Right kidney (tissue), 9 donors: ENCODE measurements at places on chromosomes 5 and 9.
A peak's percentile ranks its signal among the peaks of the same experiment; 100 is the strongest.

- no peak for DNase-seq
These were observed 48.7 kb downstream of the RICTOR start for GRCh38 chr5:39025456-39025855.

- DNase-seq = no peak
These were observed 16.8 kb downstream of the TNFSF15 start for GRCh38 chr9:114789006-114789405.

- no peak for DNase-seq
These were observed 33.1 kb downstream of the ANKRD33B start for GRCh38 chr5:10596886-10597451.

GRCh38 chr5:6567835-6568234 lies 65.0 kb downstream of the NSUN2 start:
- no peak for DNase-seq

DNA sequence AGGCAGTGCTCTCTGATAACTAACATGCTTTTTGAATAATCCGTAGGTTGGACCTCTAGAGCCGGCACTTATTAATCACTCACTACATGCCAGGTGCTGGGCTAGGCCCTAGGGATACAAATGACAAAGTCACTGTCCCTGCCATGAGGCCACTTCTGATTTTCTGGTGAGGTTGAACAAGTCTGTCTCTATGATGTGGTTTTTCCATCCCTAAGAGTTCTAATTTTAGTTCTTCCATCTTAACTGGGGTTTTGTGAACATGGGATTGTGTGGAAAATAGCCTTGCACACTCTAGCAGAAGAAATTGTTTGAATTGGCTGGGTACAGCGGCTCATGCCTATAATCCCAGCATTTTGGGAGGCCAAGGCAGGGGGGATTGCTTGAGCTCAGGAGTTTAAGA lies 64.6 kb downstream of the IL31RA start:
- DNase-seq = no peak

GRCh38 chr9:93730648-93731047 lies 154.3 kb downstream of the PHF2 start:
- DNase-seq = no peak

DNA sequence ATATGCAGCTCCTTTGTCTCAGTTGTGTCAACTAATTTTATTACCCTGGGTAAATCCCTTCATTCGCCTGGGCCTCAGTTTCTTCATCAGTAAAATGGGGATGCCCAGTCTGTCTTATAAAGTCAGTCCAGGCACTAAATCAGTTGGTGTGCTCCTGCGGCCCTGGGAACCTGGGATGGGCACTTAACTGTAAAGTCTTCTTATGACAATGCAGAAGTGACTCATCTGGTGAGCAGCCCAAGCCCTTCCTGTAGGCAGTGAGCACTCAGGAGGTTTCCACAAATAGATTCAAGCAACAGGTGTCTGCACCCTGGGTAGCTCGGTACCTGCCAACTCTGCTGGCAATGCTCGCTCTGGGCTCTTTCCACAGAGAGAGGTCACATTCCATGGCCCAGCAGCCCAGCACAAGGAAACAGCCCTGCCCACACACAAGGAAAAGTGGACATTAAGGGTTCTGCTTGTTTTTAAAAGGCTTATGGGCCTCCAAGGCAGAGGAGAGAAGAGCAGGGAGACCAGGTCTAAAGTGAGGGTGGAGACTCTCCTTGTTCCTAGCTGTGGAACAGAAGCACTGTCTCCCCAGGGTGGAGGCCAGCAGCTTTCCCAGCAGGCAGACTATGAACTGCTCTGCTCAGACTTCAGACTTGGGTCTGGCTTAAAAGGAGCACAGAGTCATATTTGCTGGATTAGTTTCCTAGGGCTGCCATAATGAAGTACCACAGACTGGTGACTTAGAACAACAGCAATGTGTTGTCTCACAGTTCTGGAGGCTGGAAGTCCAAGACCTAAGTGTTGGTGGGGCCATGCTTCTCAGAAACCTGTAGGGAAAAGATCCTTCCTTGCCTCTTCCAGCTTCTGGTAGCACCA lies 89.7 kb upstream of the ADRA1B start:
- no peak for DNase-seq

DNA sequence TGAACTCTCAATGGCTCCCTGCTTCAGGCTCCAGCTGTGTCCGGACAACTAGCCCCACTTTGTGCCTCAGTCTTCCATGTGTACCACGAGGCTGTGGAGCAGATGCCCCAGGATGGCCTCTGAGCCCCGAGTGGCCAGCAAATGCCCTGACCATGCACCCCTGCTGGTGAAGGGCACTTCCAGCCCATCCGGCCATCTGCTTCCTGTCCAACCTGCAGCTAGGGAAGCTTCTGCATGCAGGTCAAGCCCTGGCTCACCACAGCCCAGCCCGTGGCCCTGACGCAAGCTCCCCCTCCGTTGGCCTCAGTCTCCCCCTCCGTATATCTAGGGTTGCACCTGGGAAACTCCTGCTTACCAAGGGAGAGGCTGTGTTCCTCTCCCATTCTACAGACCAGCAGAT lies 4.8 kb downstream of the NINJ1 start:
- no peak for DNase-seq

DNA sequence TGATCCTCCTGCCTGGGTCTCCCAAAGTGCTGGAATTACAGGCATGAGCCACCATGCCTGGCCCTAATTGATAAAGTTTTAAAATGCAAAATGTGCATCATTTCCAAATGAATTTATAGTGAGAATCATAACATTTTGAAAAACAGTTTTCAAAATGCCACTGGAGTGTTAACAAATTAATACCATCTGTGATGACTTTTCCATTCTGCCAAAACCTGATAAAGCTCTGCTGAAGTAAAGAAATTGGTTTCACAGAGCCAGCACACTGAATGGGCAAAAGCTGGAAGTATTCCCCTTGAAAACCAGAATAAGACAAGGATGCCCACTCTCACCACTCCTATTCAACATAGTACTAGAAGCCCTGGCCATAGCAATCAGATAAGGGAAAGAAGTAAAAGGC lies 89.6 kb downstream of the MUSK start:
- no peak for DNase-seq

GRCh38 chr5:129899454-129899853 lies 4.8 kb upstream of the CHSY3 start:
- no peak for DNase-seq

GRCh38 chr9:98998441-98999151 lies 54.9 kb downstream of the COL15A1 start:
- peak; percentile 69 for DNase-seq

GRCh38 chr5:164741376-164741775 lies 1236.0 kb downstream of the MAT2B start:
- DNase-seq = no peak

GRCh38 chr9:105828596-105829213 lies 134.4 kb downstream of the TMEM38B start:
- no peak for DNase-seq

- DNase-seq = no peak
These were observed 455.1 kb upstream of the TLE4 start for GRCh38 chr9:79116709-79117108.

DNA sequence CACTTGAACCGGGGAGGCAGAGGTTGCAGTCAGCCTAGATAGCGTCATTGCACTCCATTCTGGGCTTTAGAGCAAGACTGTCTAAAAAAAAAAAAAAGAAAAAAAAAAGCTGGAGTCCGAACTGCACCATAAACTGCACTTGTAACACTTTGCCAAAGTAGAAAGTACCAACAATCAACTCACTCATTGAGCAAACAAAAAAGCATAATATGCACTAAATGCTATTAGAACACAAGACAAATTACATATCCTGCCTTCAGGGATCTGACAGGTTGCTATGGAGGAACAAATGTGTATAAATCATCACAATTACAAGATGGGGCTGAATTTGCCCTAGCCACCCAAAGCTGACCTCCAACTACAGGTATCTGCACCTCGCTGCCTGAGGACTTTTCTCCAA lies 27.9 kb downstream of the GNAQ start:
- DNase-seq = no peak

- no peak for DNase-seq
These were observed 115.1 kb upstream of the IRX4 start for GRCh38 chr5:1997640-1998347.

DNA sequence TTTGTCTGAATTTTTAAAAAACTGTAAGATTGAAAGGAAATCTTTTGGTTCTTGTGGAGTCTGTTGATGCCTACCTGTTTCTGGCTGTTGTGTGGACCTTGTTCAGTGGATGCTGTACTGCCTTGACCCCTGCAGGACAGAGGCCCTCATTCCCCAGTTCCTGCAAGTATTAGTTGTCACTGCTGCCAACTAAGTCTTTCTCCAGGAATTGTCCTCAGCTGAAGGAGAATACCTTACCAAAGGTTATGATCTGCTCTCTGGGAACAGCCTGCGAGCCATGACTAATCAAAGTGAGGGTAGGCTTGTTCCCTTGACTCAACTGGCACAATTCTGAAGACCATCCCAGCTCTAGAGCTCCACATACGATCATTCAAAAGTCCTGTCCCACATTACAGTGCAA lies 145.3 kb upstream of the FST start:
- no peak for DNase-seq

- DNase-seq = no peak
These were observed 29.9 kb upstream of the MVB12B start for GRCh38 chr9:126296687-126297086.

- no peak for DNase-seq
These were observed 6.7 kb downstream of the IRF1 start for GRCh38 chr5:132483661-132484390.

- DNase-seq = no peak
These were observed 33.0 kb downstream of the FKBP15 start for GRCh38 chr9:113187929-113188595.

DNA sequence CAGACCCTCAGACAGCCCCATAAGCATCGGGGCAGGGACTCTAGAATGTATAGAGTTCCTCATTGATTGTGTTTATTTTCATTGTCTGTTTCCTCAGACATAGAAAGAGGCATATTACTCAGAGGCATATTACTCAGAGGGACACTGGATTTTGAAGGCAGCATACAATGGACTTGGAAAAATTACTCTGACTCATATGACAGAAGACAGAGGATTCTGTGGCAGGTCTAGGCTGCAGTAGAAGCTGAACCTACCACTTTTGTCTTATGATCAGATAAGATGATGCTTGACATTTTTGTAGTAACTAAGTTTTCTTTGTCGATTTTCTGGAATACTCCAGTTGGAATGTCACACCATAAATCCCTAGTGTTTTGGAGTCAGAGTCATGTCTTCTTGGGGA lies 105.2 kb downstream of the ST8SIA4 start:
- DNase-seq = no peak

GRCh38 chr5:146301626-146302025 lies 37.0 kb upstream of the POU4F3 start:
- no peak for DNase-seq

GRCh38 chr5:171226096-171226754 lies 82.8 kb upstream of the TLX3 start:
- DNase-seq = no peak

DNA sequence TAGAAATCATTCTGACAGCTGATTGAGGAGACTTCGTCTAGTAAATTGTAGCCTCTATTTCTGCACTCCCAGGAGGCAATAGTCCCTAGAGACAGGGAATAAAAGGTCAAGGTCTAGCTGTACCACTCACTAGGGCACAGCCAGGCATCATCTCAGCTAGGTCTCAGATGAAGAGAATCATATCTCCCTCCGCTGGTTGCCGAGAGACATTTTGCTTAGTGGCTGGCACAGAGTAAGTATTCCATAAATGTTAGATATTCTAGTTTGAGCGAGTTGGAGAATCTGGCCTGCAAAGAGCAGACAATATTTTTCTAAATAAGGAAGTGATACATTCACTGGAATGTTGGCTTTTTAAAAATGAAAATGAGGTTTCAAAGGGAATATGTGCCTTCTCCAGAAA lies 180.4 kb upstream of the ACTBL2 start:
- no peak for DNase-seq

DNA sequence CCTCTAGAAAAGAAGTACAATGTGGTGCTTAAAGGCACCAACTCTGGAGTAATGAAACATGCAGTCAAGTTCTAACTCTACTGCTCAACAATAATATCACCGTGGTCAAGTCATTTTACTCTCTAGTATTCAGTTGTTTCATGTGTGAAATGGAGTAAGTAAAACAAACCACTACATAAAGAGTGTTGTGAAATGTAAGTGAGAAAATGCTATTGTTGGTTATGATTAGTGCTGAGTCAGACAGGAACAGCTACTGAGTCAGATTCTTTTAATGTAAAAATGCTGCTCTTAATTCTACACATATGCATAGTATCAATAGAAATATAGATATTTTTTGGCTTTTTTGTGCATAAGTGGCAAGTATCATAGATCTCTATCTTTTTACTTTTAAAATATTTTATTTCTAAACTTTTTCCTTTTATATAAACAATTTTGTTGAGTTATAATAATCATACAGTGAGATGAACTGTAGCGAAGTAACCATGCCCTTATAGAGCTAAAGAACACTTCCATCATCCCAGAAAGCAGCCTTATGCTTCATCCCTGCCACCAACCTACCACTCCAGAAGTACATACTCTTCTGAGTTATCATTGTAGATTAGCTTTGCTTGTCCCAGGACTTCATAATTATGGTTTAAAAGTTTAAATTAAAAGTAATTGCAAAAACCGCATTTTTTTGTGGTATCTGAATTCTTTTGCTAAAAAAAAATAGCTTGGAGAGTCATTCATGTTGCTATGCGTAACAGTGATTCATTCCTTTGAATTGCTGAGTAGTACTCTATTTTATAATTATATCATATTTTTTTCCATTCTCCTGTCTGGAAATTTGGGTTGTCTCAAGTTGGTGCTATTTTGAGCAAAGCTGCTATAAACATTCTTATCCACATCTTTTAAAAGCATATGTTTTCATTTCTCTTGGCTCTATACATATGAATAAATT lies 548.2 kb upstream of the CLINT1 start:
- no peak for DNase-seq

DNA sequence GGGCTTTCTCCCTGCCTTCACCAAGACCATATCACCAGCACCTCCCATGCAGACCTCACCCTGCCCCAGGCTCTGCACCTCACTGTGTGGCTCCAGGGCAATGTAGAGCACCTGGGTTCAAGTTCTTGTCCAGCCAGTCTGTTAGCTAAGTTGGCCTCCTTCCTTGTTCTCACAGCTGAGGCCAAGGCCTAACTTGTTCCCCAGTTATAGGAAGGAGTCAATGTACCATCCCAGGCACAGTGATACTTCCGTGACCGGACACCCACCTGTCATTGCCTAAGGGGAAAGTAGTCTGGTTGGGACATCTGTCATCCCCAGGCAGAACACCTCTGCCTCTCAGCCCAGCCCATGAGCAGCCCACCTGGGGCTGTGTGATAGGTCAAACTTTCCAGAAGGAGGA lies 14.4 kb upstream of the ARAP3 start:
- DNase-seq = no peak

DNA sequence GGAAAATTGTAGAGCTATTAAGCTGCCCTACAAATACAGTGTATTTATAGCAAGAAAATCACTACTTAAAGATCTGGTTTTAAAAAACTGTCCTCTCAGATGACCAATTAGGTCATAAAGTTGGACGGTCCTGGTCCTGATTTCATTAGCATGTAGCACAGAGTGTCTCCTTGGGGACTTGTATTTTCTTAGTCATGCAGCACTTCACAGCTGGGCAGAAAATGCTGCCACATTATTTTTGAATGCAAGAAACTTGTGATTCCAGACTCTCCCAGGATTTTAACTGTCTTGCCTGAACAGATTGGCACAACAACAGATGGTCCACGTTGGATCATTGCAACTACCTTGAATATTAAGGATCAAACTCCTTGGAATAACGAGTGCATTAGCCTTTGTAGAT lies 348.1 kb upstream of the SGCD start:
- DNase-seq = no peak

GRCh38 chr5:119426057-119426456 lies 26.2 kb upstream of the HSD17B4 start:
- DNase-seq = no peak
